ENCODE measurements at places on chromosomes 16 and 17.

GRCh38 chr17:58268774-58269556 lies 11.8 kb downstream of the MPO start:
- no peak for DNase-seq

GRCh38 chr17:62931101-62931500 lies 34.9 kb upstream of the TANC2 start:
- DNase-seq: no peak

DNA sequence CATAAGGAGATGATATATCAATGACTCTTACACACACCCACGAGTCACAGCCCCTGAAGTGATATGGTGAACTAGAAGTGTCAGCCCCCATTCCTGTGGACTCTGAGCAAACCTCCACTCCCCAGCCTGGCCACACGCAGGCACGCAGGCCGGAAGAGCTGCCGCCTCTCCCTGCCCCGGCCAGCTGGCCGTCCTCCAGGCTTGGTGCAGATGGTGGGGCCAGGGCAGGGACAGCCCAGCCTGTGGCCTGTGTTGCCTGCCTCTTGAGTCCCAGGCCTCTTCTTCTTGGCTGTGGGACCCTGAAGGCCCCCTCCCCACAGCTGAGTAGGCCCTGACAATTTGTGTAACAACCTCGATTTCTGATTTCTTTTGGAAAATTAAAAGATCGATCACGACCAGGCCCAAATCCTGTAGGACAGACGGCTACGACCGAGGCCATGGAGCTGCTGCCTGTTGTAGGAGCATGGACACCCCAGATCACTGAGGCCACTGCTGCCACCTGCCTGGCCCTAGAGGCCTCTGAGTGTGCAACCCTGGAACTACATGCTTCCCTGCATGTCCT lies 10.0 kb upstream of the MPRIP start:
- DNase-seq: peak; percentile 38

DNA sequence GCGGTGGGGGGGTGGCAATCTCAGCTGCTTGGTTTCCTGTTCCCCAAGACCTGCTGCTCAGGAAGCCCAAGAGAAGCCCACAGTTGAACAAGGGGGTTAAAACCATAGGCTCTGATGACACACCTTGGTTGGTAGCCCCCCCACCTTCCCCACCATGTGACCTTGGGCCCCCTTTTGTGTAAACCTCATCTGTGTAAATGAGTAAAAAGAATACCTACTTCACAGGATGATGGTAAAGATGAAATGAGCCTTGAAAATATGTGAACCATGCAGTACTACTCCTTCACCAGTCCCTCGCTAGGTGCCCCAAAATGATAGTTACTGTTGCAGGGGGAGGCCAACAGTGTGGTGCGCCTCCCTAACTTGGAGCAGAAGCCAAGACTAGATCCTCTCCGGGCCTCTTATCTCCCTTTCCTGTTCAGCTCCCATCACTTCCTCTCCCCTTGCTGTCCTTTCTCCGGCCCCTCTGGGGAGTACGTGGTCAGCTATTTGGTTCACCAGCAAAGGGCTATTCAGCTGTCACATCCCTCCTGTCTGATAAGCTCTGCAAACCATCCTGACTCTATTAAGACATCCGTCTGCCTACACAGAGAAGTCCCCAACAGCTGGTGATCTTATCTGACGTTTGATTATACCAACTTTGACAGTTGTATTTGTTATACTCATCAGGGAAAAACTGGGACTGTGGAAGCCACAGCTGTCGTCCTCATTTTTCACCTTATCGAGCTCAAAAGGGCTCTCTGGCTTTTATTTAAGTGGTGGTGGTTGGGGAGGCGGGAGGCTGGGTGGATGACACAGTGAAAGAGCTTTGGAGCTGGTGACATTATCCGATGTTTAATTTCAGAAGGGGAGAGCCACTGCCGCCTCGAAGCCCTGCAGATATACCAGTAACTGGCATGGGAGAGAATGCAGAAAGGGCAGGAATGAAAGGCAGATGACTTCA lies 19.9 kb downstream of the DCAKD start:
- no peak for DNase-seq

GRCh38 chr17:50114849-50115357 lies 15.1 kb downstream of the SAMD14 start:
- no peak for DNase-seq

- no peak for DNase-seq
Observed at GRCh38 chr16:10497132-10498101, 83.0 kb downstream of the EMP2 start.

DNA sequence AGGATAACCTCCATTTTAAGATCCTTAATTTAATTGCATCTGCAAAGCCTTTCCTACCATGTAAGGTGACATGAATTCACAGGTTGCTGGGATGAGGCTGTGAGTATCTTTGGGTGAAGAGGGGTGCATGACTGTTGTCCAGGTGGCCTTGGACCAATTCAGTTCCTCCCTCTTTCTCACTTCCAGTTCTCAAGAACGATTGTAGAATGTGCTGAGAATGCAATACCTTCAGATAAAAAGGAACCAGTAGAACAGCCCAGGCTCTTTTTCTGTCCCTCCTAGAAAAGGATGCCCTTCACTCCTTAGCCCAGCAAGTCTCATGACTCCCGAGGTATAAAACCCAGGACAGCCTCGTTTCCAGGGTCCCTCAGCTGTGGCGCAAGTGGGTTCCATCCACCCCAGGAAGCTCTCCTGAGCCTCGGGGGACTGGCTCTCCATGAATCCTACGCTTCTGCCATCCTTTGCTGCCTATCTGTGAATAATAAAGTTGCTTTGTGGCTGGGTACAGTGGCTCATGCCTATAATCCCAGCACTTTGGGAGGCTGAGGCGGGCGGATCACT lies 61.6 kb upstream of the FA2H start:
- no peak for DNase-seq

GRCh38 chr17:59399914-59400313 lies 68.5 kb downstream of the YPEL2 start:
- no peak for DNase-seq

DNA sequence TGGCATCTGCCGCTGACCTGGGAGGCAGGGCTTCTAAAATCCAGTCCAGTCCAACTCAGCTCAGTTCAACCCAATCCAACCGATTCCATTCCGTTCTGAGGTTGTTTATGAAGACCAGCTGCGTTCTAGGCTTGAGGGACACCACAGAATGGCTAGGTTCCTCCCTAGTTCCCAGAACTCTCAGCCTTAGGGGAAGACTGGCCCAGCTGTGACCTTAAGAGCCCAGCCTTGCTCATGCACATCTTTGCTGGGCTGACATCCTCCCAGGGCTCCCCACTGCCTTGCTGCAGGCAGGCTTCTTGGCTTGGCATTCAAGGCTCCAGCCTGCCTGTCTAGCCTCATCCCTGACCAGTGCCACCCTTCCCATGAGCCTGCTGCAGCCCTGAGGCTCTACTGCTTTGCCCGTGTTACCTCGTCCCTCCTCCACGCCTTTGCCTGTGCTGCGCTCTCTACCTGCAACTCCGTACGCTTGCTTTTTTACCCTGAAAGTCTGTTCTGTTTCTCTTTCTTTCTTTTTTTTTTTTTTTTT lies 7.9 kb downstream of the SLC12A3 start:
- no peak for DNase-seq

GRCh38 chr17:81386646-81387099 lies 8.6 kb upstream of the BAHCC1 start:
- DNase-seq: no peak

DNA sequence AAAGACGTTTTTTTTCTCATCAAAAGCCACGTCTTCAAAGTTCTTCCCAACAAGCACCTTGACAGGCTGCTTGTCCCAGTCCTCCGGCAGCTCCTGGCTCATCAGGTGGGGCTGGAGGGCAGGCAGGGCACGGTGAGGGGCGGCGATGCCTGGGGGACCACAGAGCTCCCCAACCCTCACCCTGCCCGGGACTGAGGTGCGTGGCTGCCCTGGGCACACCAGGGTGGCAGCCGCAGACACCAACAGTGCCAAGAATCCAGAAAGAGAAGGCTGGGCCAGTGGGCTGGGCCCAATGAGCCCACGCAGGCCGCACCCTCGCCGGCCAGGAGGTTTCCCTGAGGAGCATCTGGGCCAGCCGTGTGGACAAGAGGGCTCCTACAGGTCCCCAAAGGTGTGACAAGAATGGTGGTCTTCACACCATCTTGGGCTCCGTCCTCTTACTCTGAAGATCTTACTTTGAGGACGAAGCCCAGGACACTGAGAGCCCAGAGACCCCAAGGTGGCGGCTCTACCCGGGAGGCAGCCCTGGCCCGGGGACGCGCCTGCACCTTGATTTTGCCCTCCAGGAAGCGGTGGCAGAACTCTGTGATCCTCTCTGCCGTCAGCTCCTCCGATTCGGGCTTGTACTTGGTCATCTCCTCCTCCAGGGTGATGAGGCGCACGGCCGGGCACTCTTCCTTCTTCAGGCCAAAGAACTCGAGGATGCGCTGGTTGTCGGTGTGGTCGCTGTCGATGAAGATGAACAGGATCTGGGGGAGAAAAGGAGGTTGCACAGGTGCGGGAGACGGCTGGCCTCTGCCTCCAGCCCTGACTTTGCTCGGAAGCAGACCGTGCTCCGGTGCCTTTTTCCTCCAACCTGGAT lies 11.3 kb upstream of the PPP1R27 start:
- no peak for DNase-seq

DNA sequence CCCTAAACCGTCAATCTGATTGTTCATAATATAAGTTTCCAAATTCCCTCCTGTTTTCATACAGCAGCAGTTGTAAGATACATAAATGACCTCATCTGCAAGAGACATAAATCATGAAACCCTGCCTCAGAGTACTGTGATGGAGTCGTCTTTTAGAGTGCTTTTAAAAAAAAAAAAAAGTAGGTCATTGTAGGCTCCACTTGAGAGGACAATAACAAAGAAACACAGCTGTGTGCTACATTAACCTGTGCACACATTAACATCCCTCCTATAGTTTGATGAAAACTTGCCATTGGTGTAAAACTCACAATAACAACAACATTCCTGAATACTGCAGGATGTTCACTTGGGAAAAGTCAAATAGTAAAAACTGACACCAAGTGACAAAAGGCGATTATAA lies 56.5 kb downstream of the XPO6 start:
- DNase-seq: no peak

DNA sequence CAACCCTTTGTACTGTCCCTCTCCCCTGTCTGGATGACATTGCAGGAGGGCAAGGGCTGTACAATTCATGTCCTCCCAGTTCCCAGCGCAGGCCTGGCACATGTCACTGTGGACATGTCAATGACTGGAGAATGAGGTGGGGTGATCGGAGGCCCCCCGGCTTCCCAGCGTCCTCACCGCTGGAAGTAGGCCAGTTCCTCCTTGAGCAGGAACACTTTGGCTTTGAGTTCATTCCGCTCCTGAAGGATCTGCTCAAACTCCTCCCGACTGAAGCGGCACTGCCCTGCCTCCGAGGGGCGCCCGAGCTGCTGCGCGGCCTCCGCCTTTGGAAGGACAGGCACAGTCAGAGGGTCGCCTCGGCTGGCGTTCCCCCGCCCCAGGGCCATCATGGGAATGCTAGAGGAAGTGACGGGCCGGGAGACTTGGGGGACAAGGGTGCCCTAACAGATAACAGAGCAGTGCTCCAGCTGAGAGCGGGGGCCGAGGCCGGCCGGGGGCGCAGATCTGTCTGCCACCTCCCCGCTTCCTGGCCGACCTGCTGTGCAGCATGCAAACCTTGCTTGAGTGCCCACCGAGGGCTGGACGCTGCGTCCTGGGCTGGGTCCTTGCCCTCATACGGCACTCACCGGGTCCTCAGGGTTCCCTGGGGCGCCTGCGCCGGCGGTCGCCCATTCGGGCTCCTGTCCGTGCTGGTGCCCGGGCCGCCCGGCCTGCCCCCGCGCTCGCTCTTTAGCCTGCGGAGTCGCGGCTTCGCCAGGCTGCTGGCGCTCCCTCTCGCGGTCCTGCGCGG lies 1.3 kb downstream of the RILP start:
- DNase-seq: no peak

GRCh38 chr17:6574687-6575595 lies 18.6 kb upstream of the PITPNM3 start:
- no peak for DNase-seq

- DNase-seq: no peak
Observed at GRCh38 chr17:9211133-9211765, 189.9 kb downstream of the NTN1 start.

- no peak for DNase-seq
Observed at GRCh38 chr17:83029571-83029970, 49.8 kb upstream of the METRNL start.

- DNase-seq: no peak
Observed at GRCh38 chr17:19237389-19238166, 412 bp downstream of the EPN2 start.

- no peak for DNase-seq
Observed at GRCh38 chr16:56603589-56603988, 4.8 kb upstream of the MT2A start.

DNA sequence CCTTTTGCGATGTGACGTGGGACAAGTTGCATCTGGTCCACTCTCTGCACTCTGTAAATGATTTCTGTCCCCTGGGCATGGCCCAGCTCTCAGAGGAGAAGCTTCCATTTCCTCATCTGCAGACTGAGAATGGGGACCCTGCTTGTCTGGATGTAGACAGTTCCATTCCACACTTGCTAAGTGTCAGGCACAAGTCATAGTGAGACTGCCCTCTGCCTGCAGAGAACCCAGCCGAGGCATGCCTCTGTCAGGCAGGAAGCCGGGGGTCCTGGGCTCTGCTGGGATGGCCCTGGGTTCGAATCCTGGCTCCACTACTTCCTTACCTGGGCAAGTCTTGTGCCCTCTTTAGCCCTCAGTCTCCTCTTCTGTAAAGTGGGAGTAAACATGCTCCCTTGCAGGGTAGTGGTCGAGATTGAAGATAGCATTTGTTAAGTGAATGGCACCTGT lies 4.1 kb downstream of the MAP2K3 start:
- no peak for DNase-seq

DNA sequence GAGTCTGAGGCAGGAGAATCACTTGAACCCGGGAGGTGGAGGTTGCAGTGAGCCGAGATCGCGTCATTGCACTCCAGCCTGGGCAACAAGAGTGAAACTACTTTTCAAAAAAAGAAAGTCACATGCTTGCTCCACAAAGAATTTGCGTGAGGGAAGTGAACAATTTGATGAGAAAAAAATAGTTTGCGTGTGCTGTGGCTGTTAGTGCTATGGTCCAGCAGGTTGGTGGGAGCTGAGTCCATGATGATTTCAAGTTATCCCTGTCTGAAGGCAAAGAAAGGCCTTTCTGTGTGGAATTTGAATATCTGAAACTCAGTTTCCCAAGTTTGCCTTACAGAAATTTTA lies 21.0 kb downstream of the PRCD start:
- no peak for DNase-seq

DNA sequence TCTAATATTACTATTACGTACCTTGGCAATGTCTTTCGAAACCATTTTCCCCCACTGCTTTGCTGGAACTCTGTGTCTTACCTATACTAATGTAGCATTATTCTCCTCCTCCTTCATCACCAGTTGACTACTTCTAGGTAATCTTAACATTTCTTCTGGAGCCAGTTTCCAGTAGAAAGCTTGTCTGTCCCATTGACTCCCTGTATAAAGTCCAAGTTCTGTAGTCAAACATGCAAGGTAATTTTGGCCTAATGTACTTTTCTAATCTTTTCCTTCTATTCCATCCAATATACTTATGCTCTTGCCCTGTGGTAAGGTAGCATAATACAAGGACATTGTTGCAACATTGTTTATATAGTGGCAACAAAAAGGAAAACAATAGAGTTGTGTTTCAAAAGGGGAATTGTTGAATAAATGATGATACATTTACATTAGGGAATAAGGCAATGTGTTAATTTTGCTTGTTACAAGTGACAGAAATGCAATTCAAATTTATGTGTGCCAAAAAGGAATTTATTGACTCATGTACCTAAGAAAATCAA lies 27.9 kb downstream of the OMG start:
- DNase-seq: no peak

- no peak for DNase-seq
Observed at GRCh38 chr17:51629232-51629631, 368.9 kb downstream of the UTP18 start.
